ENCODE measurements at places on chromosomes 1 and 21. TPM values are rescaled to one million over a fixed set of nuclear protein-coding genes. Genes with fewer than 3 reads are reported as not detected.
A peak's percentile ranks its signal among the peaks of the same experiment; 100 is the strongest.

Gene NECTIN4
- total RNA-seq: not detected

Gene RNF186
- total RNA-seq: not detected

Gene ARMH1
- not detected for total RNA-seq

Gene IL20
- not detected for total RNA-seq

Gene DNASE2B
- total RNA-seq: not detected

Gene OLIG1
- not detected for total RNA-seq

Gene ZMYND12
- not detected for total RNA-seq

- DNase-seq: peak; percentile 40
Observed at GRCh38 chr1:168920456-168921094, 185.9 kb upstream of the ATP1B1 start.

DNA sequence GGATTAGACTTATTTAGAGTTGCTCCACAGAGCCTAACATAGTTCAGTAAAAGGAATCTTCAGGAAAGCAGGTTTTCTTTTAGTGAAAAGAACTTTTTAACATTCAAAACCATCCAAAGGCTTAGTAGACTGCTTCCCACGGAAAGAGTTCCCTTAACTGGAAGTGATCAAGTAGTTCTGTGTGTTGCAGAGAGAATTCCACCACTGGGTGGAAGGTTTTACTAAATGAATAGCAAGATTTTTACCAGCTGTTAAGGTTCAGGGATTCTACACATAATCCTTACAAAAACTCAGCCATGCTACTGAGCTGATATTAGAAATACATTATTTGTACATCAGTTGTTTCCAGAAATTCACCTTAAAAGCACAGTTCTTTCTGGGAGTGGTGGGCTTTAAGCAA lies 119.7 kb downstream of the GDAP2 start:
- no peak for DNase-seq

DNA sequence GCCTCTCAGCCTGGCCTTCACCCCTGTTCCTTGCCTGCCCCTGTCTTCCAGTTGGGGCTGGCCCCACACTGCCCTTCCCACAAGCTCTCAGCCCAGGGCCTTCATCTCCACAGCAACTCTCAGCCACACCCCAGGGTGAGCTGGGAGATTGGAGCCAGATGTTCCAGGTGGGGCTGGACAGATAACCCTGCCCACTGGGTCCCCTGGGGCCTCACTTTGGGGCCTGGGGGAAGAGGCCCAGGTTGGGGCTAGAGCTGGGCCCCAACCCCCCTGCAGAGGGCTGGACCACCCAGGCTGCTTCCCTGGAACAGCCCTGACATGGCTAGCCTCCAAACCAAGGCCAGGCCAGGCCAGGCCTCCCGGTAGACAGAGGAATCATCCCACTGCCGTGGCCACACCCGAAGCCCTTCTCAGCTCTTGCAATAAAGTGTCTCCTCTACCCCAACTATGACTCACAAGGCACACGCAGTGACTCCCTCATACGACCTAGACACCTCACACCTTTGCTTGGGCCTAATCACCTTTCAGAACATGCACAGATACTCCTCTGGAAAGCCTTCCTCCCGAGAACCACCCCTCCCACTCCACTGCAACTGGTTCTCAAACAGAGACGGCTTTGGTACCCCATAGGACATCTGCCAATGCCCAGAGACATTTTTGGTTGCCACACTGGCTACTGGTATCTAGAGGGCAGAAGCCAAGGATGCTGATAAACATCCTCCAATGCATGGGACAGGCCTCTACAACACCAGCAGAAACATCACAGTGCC lies 22.2 kb downstream of the SLC2A1 start:
- peak; percentile 93 for DNase-seq

DNA sequence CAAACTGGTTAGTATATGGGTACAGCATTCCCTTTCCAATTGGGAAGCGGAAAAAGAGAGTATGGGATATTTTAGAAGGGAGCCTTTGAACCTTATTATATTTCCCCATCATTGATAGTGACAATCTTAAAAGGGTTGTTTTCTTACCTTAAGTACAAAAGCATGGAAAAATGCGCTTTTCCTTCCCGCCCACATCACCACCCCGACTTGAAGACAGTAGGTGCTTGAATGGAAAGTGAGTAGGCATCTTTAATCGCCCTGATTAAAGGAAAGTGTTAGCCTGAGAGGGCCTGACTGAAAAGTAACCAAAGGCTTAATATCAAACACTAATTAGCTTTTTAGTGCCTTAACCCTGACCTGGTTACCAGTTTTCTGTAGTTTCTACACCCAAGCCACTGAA lies 15.4 kb downstream of the GGPS1 start:
- no peak for DNase-seq

- peak; percentile 18 for DNase-seq
Observed at GRCh38 chr1:56304975-56305374, 274.4 kb downstream of the PLPP3 start.

DNA sequence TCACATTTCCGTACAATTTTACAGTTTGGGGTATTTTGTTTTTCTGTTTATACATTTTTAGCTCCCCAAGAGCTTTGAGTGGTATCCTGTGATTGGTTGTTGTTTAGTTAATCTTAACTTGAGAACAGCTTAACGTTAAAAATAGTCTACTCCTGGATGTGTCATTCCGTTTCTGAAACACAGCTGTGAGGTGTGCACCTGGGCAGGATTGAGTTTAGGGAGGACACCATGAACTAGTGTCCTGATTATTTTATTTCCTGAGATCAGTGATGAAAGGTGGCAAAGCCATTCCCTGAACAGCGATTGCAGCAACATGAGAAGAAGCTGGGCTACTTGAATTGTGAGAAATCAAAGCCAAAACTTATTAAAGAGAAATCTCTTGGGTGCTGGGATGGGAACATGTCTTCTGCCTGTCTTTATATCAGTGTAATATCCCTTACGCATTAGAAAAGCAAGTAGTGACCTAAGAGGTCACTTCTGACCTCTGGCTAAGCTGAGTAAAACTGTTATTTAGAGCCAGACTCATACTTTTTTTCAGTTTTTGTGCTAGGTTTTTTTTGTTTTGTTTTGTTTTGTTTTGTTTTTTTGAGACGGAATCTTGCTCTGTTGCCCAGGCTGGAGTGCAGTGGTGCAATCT lies 43.4 kb downstream of the ZBTB40 start:
- no peak for DNase-seq

GRCh38 chr1:25204797-25205480 lies 27.4 kb downstream of the SYF2 start:
- no peak for DNase-seq

- DNase-seq: peak; percentile 23
Observed at GRCh38 chr1:88595355-88596002, 88.6 kb upstream of the PKN2 start.

DNA sequence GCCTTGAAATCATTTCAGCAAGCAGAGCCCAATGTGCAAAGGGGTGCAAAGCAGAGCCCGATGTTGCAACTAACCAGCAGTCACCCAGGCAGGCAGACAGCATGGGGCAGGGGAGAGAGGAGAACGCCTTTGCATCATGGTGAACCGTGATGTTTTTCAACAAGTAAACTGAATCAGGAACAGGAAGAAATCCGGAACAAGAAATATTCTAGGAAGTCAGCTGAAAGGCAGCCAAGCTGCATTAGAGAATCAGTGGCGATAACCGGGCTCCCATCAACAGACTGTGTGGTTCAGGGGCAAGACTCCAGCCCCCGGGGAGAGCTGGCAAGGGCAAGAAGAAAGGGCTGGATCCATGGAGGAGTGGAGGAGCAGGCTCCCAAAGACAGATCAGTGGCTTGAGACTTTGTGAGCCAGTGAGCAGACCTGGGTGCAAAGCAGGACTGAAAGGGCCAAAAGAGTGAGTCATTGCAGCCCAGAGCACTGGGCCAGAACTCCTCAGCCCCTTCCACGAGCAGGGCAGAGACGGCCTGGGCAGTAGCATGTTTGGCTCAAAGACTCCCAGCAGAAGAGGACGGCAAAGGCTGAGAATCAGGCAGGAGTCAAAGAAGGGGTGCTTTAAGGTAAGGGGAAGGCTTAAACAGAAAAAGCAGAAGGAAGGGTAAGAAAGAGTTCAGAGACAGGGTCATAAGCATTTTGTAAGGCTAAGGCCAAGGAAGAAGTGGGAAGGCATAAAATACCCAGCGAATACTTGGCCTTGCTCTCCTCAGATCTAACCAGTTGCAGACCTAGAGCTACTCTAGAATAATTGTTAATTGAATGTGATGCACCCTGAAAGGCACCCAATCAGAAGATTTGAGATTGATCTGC lies 155.0 kb downstream of the SETD4 start:
- DNase-seq: no peak

GRCh38 chr1:229347528-229347927 lies 4.7 kb upstream of the CCSAP start:
- no peak for DNase-seq

- peak; percentile 36 for DNase-seq
Observed at GRCh38 chr1:62530516-62531154, 66.7 kb upstream of the ANGPTL3 start.

DNA sequence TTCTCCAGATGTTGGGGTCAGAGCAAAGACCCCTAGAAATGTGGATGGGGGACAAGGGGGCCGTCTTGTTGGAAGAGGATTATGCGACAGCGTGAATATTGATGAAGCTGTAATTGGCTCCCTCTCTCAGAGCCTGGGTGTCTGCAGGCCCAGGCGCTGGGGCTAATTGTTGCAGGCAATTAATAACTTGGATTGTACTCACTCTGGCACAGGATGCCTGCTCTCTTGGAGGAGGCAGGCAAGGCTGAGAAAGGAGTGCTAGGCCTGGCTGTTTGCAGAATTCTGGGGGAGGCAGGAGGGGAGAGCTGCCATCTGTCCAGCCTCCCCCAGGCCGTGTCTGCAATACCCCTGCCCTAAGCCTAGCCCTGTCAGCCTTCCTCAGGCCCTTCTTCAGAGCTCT lies 4.1 kb upstream of the DISP3 start:
- no peak for DNase-seq

- DNase-seq: no peak
Observed at GRCh38 chr1:215043401-215043800, 39.1 kb upstream of the KCNK2 start.

DNA sequence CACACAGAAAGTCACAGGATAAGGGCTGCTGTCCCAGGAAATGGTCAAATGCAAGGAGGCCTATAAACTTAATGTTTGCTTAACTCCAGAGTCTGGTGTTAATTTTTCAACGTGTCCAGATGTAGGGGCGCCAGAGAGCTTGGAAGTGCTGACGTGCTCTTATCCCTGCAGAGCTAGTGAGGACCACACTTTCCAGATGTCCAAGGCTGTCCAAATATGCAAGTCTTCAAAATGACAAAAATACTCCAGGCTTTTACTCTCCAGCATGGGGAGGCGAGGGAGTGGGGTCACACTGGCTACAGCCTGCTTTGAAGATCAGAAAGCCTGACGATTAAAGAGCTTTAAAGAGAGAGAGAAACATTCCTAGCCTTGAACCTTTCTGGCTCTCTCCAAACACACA lies 57.6 kb downstream of the ABCA4 start:
- DNase-seq: peak; percentile 70

DNA sequence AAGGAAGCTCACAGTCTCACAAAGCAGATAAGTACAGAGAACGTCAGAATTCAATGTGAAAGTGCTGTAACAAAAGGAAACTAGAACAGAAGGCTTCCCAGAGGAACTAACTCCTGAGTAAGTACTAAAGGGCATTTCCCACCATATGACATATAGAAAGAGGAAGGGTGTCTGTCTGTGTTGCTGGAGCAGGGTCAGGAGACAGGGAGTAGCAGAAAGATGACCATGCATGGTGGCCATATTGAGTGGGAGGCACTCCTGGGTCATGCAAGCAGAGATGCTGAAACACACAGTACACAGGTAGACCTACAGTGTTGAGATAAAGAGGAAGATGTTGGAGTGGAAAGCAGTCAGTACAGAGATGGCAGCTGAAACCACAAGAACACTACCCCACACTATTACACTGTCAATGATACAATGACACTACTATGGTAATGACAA lies 47.3 kb downstream of the SLC25A24 start:
- DNase-seq: no peak

DNA sequence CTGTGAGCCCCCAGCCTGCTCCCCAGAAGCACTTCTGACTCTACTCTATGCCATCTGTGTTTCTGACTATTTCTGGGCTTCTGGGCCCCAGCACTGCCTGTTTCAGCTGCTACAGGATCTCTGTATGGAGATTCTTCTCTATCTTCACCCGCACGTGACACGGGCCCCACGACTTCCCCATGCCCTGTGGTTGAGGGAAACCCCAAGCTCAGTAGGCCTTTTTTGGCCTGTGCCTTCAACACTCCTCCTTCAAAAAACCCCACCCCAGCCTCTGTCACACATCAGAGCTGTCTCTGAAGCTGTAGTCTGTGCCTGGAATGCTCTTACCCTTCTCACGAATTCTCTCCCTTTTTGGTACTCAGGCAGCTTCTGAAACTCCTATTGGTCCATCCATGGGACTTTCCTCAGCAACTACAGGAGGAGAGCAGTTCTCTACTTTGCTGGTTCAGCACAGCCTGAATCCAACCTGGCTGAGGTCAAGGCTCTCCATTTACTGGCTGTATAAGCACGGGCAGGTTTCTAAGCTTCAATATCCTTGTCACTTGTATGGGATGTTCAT lies 2.0 kb upstream of the NID1 start:
- DNase-seq: no peak

DNA sequence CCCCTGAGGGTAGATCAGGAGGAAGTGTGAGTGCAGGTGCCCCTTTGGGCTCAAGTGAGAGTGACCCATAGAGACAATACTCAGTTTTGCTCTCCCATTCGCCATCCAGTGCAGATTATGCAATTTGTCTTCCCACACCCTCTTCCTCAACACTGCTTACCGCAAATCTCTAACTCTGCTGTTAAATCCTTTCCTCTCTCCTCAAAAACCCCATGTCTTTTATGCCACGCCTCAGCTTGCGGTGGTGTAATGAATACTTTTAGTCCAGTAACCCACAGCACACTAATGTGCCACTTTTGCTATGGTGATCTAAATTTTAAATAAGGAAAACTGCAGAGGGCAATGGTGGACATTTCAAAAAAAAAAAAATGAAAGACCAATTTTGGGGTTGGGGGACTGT lies 57.7 kb downstream of the PRRX1 start:
- no peak for DNase-seq

- no peak for DNase-seq
Observed at GRCh38 chr1:54685335-54685905, 30.2 kb upstream of the TTC4 start.

DNA sequence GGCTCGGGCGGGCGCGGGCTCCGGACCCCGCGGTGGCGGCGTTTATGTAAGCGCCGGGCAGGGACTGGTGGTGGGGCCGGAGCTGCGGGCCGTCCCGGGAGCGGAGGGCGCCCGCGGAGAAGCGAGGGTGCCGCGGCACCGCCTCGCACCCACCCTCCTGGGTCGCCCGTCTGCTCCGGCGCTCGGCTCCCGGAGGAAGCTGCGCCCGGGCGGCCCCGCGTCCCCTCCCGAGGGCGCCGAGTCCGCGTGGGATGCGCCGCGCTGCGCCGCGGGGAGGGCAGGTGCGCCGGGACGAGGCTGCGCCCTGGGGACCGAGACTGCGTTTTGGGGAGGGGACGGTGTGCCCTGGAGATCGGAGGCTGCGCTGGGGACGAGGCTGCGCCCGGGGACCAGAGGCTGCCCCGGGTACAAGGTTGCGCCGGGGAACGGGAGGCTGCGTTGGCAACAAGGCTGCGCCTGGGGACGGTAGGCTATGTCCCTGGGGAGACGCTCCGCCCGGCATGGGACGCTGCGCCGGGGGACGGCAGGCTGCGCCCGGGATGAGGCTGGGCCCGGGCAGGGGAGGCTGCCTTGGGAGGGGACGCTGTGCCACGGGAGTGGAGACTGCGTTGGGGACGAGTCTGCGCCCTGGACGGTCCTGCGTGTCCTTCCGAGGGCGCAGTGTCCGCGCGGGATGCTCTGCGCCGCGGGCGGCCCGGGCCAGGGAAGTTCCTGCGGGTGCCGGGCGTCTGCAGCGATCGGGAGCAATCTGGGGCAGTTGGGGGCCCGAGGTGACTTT lies 627 bp downstream of the ADARB1 start:
- peak; percentile 69 for DNase-seq

Data from Daoy (cell line).